ENCODE measurements at places on chromosomes 1 and 21. TPM values are rescaled to one million over a fixed set of nuclear protein-coding genes. Genes with fewer than 3 reads are reported as not detected.

Gene H3-3A
- total RNA-seq: 539 TPM

Gene SLC2A5
- not detected for total RNA-seq

Gene TMEM200B
- total RNA-seq: 0.15 TPM

Gene RIPPLY3
- 0.17 TPM for total RNA-seq

Gene NECTIN4
- total RNA-seq: 42.4 TPM

Gene OLIG2
- total RNA-seq: not detected

Gene PPCS
- 67.8 TPM for total RNA-seq

Gene SERBP1
- total RNA-seq: 226 TPM

Gene PPIAL4G
- not detected for total RNA-seq

Gene GUCA2A
- not detected for total RNA-seq

Gene SAMSN1
- 1.5 TPM for total RNA-seq

Gene STIL
- 62.4 TPM for total RNA-seq

DNA sequence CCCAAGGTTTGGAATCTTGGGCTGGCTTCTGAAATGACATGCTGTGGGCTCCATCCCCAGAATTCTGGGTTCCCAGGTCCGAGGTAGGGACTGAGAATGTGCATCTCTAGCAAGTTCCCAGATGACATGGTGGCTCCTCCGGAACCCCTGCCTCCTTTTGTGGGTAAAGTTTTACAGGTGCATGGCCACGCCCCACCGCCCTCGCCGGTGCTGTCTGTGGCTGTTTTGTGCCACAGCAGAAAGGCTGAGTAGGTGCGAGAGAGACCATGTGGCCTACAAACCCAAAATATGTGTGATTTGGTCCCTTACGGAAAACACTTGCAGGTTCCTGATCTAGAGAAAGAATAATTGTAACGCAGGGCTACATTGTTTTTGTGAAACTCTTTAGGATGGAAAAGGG, 30.9 kb downstream of the SKI start:
- no peak for DNase-seq

- no peak for DNase-seq
These were observed 1.2 kb downstream of the RNASEL start for GRCh38 chr1:182587666-182588499.

DNA sequence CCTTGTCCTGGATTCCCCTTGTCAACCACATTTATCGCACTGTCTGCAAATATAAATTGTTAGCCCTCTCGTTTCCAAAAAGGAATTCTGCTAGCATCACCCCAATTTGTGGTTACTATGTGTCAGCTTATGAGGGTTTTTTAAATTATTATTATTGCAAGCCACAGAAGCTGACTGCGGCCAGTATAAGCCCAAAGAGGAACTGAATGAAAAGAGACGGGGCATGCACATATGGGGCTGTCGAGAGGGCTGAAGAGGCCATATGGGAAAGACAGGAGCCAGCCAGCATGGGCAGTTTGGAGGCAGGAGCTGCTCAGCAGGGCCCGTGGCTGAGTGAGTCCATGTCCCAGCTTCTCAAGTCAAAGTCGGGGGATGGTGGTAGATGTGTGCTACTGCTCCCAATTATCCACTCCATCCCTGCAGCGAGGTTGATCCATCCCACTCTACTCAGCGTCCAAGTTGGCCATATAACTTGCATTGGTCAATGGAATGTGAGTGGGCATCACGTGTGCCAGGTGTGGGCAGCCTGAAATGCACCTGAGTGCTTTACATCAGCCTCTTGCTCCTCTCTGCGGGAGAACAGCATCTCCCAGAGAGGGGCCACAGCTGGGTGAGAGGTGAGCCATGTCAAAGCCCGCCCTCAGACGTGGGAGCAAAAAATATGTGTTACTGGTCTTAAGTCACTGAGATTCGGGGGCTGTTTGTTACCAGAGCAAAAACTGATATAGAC, 37.6 kb upstream of the LDLRAP1 start:
- DNase-seq: no peak

GRCh38 chr1:114176366-114176765, 22.7 kb upstream of the SYT6 start:
- no peak for DNase-seq

- no peak for DNase-seq
These were observed 3.1 kb downstream of the IL6R start for GRCh38 chr1:154408174-154408777.

- DNase-seq: peak; percentile 75
These were observed 71.0 kb downstream of the NFASC start for GRCh38 chr1:204941421-204942338.

GRCh38 chr1:108624069-108624468, 36.8 kb downstream of the HENMT1 start:
- no peak for DNase-seq

- DNase-seq: no peak
These were observed 731.4 kb downstream of the KCNT2 start for GRCh38 chr1:195876792-195877191.

GRCh38 chr1:227730630-227731151, 4.4 kb downstream of the JMJD4 start:
- no peak for DNase-seq

DNA sequence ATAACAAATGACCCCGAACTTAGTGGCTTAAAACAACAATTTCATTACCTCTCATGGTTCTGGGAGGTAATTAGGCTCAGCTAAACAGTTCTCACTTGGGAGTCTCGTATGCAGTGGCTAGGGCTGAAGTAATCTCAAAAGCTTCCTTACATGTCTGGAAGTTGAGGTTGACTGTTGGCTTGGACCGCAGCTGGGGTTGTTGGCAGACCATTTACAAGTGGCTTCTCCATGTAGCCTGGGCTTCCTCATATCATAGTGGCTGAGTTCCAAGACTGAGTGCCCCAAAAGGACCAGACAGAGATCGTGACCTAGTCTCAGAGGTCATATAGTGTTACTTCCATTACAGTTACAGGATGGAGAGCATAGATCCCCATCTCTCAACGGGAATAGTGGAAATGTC, 2.4 kb upstream of the POGZ start:
- no peak for DNase-seq

GRCh38 chr21:44050276-44050675, 38.2 kb downstream of the TRAPPC10 start:
- DNase-seq: no peak

GRCh38 chr1:68228851-68229250, 3.5 kb downstream of the WLS start:
- DNase-seq: no peak

DNA sequence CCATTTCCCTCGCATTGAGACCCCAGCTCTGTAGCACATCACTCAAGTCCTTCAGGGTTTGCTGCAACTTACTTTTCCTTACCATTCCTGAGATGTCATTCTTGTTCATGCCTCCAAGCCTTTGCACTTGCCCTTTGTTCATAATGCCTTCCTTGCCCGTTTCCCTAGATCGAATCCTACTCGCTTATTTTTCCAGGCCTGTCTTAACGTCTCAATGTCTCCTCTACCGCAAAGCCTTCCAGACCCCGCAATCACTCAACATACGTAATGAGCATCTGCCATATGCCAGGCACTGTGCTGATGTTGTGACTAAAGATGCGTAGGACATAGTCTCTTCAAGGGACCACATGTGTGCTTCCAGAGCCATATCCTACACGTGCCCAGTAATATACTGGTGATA, 31.1 kb upstream of the CNIH3 start:
- DNase-seq: no peak

GRCh38 chr21:15754640-15755039, 24.9 kb downstream of the USP25 start:
- no peak for DNase-seq

GRCh38 chr1:30744060-30744756, 13.4 kb downstream of the LAPTM5 start:
- DNase-seq: no peak

GRCh38 chr1:159929155-159930051, 4.1 kb upstream of the TAGLN2 start:
- no peak for DNase-seq

- no peak for DNase-seq
These were observed 116.5 kb downstream of the MRPL39 start for GRCh38 chr21:25490742-25491141.

GRCh38 chr1:217139513-217139912, 416.3 kb upstream of the ESRRG start:
- no peak for DNase-seq

GRCh38 chr21:22395965-22396364, 1397.8 kb downstream of the NCAM2 start:
- DNase-seq: no peak

DNA sequence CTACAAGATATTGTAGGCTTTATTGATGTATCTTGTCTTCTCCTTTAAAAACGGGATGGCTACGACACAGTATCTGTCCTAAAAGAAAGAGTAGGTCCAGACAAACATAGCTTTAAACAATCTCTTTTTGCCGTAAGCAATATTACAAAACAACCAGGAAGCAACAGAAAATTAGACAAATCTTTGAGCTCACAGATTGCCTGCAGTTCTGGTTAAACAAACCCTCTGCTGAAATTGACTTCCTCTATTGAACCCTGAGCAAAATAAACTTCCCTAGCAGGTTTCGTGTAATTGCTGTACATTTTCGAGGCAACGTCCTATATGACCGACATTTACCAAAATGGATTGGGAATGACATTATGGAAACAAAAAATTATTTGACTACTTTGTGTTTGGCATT, 50.6 kb downstream of the CHML start:
- DNase-seq: no peak

DNA sequence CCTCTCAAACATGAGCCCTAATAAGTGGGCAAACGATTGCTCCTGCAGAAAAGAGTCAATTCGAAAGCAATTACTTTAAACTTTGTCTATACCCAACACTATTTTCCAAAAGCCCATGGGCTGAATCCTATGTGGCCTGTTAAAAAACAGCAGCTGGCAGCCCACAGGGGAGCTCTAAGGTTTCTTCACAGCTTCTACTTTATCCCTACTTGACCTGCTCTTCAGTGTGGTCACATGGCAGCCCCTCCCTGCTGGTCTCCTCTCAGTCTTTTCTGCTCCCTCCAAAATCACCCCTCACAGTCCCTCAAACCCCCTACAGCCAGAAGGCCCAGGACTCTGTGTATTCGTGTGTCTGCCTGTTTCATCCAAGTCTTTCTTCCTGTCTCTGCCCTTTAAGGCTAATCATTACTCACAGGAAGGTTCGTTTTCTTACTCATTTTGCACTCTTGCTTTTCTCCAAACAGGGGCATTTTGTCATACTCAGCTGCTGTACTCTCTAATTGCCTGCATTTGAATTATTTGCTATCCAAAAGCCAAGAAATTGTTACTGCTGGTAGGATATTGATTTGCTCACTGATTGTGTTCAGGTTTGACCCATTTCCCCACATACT, 62.4 kb upstream of the FAM3B start:
- no peak for DNase-seq

DNA sequence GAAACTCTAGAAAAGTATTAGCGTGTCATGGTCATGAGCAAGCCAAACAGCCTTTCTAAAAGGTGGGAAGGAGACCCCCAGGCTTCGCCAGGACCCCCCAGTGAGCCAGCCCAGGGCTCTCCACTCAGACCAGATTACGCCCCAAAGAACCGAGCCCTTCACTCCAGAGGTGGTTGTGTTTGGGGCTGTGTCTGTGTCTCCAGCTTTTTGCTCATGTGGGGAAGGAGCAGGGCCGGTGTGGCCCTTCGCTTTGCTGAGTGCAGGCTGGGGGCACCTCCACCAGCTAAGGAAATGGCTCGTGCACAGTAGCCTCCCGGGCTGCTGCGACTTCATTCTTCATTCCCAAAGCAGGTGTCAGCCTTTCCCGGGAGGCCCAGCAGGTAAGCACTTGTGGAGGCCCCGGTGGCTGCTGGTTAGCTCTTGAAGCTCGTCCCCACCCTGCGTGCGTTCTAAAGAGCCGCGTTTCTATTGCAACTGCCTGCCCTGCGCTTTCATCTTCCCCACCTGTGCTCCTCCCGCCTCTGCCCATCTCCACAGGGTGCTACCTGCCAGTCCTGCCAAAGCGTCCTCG, 531 bp downstream of the TSPEAR start:
- no peak for DNase-seq

- no peak for DNase-seq
These were observed 286 bp downstream of the ODR4 start for GRCh38 chr1:186375929-186376319.

DNA sequence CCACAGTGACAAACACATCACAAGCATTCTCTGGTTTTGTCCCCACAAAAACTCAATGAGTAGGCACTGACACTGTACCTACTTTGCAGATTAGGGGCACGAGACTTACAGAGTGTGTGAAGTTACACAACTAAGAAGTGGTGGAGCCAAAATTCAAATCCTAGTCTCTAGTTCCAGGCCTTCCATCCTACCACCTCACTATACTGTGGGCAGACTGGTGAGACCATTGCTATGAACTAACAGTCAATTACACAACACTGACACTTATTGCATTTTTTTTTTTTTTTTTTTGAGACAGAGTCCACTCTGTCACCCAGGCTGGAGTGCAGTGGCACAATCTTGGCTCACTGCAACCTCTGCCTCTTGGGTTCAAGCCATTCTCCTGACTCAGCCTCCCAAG, 71.4 kb downstream of the KCNN3 start:
- DNase-seq: no peak

DNA sequence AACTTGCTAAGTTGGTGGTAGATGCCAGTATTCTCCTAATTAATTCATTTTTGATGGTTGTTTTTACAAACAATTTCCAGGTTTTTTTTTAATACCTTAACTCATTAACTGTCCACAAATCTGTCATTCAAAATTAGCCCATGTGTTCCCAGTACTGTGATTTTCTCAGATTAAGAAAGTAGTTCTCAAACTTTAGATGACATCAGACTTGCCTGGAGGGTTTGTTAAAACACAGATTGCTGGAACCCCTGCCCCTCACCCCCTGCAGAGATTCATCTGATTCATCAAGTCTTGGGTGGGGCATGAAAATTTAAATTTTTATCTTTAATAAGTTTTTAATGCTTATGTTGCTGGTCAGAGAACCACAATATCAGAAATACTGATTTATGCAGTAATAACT, 130.5 kb downstream of the BACH1 start:
- DNase-seq: no peak

- DNase-seq: no peak
These were observed 19.2 kb upstream of the RCAN3 start for GRCh38 chr1:24483441-24483840.

DNA sequence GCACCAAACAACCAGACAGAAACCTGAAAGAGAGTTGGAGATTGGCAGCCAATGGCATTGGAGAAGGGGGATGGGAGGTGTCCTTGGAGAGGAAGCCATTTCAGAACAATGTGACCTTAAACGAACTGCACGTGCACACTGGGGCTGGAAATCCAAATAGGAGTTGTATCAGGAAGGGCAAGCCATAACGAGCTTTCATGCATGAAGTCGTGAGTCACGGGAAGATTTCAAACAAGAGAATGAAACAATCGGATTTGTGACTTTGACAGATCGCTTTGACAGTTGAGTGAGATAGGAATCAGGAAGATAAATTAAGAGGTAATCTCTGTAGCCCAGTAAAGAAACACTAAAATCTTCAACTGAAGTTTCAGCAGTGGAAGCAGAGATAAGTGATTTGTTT, 445.8 kb upstream of the ZP4 start:
- DNase-seq: no peak

GRCh38 chr1:38608202-38608864, 251.2 kb downstream of the RRAGC start:
- peak; percentile 42 for DNase-seq

GRCh38 chr1:169309178-169310166, 58.1 kb downstream of the NME7 start:
- no peak for DNase-seq

GRCh38 chr1:92577261-92577895, 90.7 kb upstream of the GFI1 start:
- DNase-seq: no peak

Data from Calu3 (cell line).